Left colon (tissue), 2 donors: ENCODE measurements at places on chromosomes 7 and 10. TPM values are rescaled to one million over a fixed set of nuclear protein-coding genes. Genes with fewer than 3 reads are reported as not detected.

DNA sequence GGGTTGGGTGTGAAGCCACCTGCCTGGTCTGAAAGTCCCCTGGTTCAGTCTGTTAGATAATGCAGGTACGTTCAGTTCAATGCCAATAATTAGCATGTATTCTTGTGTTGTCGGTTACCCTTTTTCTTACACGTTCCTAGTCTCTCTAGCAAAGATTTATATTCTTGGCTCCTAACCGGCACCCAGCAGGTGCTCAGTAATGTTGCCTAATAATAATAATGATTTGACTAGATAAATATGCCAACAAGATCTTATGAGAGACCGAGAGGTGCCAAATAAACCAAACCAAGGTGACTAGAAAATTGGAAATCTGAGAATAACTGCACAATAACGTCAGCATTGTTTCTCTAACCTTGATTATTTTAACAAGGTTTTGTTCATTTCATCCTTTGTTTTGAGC, 1.1 kb upstream of the SMIM30 start:
- DNase-seq: no peak

DNA sequence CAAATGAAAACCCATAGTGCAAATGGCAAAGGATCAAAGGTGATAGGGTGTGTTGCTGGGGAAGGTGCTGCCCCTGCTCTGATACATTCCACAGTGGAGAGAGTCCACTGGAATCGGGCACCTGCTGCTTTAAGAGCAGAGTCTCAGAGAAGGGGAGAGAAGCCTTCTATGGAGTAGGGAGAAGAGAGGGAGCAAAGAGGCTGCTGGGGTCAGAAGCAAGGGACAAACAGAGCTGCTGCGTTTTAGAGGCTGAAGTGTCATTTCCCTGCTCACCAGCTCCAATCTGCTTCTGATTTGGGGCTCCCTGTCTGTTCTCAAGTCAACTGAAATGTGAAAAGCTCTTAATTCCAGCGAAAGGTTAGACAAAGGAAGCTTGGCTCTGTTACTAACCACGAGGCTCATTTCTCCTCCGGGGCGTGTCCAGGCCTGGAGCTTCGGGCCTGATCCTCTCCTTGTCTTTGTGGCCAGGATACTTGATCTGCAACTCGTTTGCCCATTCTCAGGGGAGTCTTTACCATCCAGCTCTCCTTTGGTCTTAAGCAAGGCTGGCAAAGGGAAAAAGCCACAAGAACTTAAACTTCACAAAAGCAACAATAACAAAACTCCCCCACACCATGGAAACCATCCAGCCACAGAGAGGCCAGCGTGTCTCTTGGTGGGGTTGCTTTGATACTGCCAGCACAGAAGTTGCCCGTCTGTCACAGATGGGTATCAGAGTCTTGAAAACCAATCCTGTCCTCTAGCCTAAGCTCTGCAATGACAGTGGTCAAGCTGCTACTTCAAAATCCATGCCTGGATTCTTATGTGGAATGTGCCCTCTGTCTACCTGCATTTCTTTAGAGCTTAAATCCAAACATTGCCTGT, 692.6 kb downstream of the SUGCT start:
- DNase-seq: no peak

DNA sequence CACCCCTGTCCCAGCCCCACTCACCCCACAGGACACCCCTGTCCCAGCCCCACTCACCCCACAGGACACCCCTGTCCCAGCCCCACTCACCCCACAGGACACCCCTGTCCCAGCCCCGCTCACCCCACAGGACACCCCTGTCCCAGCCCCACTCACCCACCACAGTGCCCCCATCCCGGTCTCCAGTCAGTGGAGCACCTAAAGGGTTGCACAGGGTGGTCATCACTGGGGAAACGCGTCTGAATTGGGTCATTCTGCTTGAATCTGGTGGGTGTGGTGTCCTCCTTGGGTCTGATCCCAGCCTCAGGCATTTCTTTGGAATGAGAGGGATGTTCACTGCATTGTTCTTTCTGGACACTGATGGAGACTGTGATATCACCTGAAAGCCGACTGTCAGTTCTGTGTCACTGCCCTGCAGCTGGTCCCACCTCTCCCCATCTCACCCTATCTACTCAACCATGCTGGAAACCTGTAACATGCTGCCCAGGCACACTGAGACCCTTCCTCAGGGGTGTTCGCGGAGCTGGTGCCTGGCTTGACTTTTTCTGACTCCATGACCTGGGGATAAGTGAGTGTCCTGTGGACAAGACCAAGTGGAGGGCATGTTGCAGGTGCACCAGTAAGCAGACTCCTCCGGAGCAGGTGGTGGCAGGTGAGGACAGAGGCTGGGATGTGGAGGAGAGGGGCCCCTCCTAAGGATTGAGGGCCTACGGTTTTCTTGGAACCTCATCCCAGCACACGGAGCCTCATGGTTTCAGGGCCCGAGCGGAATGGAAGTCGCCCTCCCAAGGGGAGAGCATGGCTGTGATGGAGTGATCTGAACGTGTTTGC, 262.5 kb upstream of the PPP2R2D start:
- no peak for DNase-seq

TSPAN12 gene
- 30.3 TPM for total RNA-seq

DNA sequence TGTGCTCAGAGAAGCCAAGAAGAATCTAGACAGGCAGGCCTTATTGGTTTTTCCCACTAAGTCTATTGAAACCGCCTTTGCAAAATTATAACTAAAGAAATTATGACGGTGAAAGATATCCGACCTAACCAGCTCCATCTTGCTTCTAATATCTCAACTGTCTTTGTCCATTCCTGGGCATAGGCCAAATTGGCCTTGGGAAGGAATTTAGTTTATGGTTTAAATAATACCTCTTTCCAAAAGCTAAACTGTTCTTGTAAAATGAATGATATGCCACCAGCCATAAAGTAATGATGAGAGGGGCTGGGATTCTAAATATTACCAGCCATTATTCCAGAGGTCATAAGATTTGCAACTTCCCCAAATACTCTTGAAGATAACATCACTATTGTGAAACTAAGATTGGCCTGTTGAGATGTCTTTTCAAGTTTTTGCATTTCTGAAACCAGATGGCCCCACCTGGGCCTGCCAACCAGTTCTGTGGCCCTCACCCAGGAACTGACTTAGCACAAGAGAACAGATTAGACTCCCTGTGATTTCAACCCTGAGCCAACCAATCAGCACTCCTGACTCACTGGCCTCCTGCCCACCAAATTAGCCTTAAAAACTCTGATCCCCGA, 41.2 kb upstream of the SLC35G1 start:
- no peak for DNase-seq

DNA sequence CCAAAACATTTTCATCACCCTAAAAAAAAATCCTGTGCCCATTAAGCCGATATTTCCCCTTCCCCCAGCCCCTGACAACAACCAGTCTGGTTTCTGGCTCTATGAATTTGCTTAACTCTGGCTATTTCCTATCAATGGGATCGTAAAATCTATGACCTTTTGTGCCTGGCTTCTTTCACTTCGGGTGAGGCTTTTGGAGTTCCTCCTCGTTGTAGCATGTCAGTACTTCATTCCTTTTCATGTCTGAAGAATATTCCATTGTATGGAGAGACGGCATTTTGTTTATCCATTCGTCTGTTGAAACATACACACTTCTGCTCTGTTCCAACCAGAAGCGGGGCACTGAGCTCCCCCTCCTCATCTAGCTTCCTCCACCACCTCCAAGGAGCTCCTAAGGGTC, 29.5 kb downstream of the TACC2 start:
- DNase-seq: no peak

ADAM12 gene
- total RNA-seq: 0.28 TPM

- no peak for DNase-seq
Observed at GRCh38 chr7:70736715-70737460, 395.1 kb upstream of the GALNT17 start.

ST7 gene
- 13.7 TPM for total RNA-seq

GRCh38 chr10:133373174-133374090, at the start of gene ECHS1:
TSS of gene ECHS1 (minus strand) at chr10:133373354. CDS start at chr10:133373333, 21 bp downstream.
- DNase-seq: peak; percentile 97

DNA sequence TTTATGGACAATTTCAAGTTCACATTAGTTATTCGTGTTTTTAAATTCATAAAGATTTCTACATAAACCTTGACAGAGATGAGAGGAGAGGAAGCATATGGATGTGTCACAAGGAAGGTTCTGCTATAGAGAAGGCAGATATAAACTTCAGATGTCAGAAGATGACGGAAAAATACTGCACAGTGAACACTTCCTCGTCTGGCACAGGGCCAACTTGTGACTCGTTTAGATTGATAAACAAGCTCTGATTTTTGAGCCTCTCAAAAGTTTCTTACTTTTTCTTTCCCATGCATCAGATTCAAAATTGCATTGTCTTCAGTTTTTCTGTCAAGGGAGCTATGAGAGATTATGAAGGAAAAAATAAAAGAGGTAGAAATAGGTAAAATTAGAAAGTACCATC, 156.4 kb upstream of the MINDY3 start:
- no peak for DNase-seq

DNA sequence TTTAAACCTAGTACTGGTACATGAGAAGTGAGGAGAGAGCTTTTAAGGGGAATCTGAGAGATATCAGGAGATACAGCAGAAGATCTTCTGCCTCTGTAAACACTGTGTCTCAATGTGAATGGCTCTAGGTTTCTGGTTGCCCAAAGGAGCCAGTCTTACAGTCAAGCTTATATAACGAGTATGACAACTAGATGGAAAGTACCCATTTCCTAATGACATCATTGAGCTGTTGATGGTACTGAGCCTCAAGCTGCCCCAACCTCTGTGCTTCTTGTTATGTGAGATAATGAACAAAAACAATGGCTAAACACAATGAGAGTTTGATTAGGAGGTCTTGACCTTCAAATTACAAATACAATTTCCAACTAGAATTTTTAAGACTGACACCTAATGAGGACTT, 451.5 kb downstream of the SORCS1 start:
- no peak for DNase-seq

MMRN2 gene
- total RNA-seq: 7.8 TPM

- DNase-seq: no peak
Observed at GRCh38 chr10:88254091-88254490, 329.0 kb downstream of the RNLS start.

DNA sequence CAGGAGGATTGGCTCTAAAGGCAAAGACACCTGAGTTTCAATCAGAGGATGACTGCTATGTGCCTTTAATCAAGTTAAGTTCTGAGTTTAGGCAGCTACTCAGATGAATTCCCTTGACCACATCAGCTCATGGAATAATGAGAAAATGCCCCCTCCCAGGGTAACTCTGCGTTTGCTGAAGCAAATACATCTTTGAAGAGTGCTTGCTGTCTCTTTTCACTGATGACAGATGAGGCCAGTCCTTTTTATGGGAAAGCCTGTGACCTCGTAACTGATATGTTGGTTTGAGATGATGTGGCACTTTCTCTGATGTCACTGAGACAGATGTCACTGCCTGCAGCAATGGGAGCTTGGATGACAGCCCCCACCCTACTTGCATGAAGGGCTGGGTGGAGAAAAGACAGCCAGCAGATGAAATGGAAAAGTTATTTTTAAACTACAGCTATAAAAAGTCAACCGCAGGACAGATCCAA, 43.7 kb upstream of the DGKI start:
- DNase-seq: no peak

DNA sequence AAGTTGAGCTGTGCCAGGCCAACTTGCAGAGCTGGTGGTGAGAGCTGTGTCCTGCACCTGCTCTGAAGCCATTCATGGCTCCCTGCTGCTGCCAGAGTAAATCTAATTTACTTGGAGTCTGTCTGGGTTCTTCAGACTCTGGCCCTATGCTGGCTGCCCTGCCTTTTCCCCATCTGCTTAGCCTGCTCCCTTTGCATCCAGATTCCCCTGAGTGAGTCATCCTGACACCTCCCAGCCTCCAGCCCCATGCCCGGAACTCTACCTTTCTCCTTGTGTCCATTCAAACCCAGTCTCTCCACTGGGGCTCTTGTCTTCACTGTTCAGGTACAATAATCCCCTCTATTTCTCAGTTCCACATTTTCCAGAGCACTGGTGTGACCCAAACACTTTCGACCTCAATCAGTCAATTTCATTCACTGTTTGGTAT, 434.4 kb upstream of the ZMIZ1 start:
- DNase-seq: no peak

RPEL1 gene
- not detected for total RNA-seq

DNA sequence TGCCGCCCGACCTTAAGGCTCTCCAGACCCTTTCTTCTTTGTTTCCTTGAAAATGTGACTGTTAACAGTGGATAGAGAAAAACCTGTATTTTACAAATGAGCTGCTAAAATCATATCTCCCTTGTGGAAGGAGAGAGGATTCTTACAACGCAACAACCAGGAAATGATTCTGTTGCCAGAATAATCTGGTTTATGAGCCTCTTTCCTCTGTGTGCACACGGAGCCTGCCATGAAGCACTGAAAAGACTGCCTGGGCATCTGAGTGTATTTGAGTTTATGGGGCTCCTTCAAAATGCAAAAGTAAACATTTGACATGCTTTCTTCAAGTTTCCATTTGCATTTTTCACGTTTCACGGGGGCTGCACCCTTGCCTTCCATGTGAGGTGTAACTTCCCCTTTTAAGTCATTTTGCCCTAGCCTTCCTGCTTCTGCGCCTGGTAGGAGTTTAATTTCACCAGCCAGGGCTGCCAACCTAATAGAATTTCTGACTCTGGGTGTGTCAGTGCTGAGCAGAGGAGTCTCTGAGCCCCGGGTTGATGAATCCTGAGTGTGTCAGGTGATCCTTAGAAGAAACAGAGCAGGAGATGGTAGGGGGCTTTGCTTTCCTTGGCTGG, 101.2 kb downstream of the GRB10 start:
- DNase-seq: no peak

GRCh38 chr10:17428351-17429097, 25.9 kb downstream of the ST8SIA6 start:
- no peak for DNase-seq

DNA sequence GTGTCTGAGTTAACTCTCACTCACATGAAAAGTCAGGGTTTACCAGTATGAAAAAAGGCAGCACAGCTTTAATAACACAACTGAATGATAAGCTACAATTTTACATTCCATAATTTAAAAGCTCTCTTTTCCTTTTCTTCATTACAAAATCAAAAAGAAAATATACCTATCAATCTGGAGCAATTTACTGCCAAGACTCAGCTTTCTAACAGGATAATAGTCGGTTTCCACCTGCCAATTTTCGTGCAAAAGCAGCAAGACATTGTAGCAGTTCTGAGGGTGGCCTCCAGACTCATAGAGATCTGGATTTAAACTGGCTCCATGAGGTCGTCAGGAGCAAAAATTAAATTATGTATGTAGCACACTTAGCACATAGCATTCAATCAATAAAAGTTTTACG, 191.0 kb downstream of the GLI3 start:
- DNase-seq: no peak

DNA sequence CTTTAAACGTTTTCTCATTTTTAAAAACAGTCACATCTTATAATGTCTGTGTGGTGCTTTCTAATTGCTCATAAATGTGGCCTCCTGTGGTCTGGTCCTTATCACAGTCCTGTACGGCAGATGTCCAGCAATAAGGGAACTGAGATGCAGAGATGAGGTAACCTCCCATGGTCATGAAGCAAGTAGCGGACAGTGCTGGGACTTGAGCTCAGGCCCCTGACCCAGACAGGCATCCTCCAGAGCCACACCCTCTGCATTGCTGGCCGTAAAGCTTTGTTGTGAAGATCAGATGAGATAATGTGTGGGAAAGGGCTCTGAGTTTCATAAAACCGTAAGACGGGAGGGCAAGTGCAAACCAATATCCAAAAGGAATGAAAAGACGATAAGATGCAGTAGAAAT, 48.2 kb downstream of the DYNC2I1 start:
- DNase-seq: no peak

TACC2 gene
- 107 TPM for total RNA-seq

MYH16 gene
- not detected for total RNA-seq

- DNase-seq: no peak
Observed at GRCh38 chr10:60569681-60570080, 180.0 kb upstream of the ANK3 start.

CPXM2 gene
- total RNA-seq: 11.6 TPM
